Fibroblast of the aortic adventitia (primary cell): ENCODE measurements at places on chromosomes 2 and 18.
A peak's percentile ranks its signal among the peaks of the same experiment; 100 is the strongest.

DNA sequence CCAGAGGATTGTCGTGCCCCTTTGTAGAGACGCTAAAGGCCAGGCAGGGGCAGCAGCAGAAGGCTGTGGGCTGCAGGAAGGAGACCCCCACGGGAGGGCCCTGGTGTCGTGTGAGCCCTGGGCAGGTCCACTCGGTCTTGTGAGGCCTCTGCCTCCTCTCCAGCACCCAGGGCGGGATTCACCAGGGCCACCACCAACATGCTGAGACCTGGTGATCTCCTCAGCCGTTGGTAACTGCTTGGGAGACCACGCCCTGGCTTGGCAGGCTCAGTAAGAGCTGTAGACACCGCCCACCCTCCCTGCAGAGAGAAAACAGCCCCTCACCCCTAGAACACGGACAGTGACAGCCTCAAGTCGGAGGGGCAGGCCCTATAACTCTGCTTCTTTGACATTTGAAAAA is 21.1 kb downstream of the MBP start:
- DNase-seq = no peak

- no peak for DNase-seq
Measured at GRCh38 chr18:79640064-79640672, 39.4 kb upstream of the CTDP1 start.

GRCh38 chr2:219221957-219222518 is 3.3 kb upstream of the ABCB6 start:
- no peak for DNase-seq

- DNase-seq = no peak
Measured at GRCh38 chr18:74828200-74828599, 230.5 kb downstream of the ZNF407 start.

DNA sequence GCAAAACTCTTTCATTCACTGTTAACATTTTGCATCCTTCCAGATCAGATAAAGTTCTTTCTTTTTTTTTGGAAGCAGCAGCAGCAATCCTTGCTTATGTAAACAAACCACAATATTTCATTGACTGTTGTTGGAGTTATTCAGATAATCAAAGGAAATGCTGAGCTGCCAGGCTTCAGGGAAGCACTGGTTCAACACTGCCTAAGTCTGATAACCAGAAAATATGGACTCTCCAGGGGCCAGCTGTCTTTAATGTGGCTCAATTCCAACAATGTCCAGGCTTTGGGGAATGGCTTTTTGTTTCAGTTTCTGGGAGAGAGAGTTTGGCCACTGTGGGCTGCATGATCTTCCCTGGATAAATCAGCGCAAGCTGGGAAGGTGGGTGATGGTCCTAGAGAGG is 354.3 kb downstream of the AKAIN1 start:
- DNase-seq = no peak

DNA sequence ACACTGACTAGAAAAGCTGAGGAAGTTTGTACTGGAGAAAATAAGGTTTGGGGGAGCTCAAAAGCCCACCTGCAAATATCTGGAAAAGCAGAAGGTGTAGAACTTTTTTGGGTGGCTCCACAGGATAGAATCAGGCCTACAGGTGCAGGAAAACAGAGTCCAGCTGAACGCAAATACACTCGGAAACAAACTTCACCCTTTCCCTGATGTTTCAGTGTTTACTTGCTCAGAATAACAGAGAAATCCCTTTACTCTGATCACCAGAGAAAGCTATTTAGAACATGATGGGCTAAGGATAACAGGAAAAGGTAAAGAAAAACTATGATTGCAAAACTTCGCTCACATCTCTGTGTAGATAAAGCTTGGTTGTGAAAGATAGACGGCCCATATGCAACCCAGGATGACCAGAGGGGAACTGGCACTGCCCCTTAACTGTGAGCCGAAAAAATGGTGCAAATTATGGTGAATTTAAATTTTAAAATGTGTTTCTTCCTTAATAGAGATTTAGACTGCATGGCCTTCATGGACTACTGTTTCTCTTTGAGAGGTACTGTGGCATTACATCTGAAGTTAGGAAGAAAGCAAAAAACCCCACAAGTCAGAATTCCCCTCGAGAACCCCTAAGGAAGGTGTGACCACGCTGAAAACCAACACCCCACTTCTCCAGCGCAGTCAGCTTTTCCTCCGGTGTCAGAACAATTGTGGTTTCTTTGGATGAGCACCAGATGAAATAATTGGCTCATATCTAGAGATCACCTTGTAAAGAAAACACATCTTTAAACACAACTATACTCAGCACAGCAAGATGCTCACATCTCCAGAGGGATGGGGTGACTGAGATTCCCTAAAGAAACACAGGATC is 84.5 kb upstream of the TMEM247 start:
- no peak for DNase-seq

DNA sequence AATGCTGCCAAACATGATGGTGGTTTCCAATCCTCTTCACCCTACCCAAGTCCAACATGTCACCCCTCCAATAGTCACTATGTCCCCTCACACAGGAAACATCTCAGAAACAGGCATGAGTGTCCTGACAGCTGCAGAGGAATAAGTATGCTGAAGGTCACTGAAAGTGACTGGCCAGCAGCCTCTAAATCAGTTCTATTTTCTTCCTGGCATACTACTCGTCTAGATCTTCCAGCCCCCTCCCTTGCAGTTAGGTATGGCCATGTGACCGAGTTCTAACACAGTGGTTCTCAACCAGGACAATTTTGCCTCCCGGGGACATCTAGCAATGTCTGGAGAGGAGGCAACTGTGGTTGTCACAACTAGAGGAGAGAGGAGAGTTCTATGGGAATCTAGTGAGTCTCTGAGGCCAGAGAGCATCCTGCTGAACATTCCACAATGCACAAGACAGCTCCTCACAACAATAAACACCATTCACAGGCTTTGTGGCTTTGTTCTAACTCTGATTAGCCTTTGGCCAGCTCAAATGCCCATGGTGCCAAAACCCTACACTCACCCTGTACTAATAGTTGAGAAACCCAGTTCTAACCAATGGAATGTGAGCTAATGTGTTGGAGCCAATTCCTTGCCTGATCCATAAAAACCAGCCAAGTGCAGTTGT is 12.6 kb upstream of the ID2 start:
- DNase-seq = peak; percentile 97

GRCh38 chr2:72077702-72078169 is 69.9 kb downstream of the CYP26B1 start:
- DNase-seq = no peak

DNA sequence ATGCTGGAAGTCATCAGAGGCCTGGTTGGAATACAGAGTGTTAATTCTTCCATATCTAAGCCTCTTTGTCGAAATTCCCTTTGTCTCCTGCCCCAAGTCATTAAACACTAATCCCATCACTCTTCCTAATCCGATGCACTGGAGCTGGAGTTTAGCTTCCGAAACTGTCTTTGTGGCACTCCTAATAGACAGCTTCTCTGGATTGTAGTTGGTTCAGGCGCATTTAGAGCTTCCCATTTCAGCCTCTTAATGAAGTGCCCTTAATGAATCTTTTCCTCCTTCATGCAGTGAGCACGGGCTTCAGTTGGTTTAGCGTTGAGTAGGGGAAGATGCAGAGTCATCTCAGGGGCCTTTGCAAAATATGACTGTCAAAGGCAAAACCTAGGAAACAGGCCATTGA is 72.2 kb upstream of the MEIS1 start:
- no peak for DNase-seq

- DNase-seq = peak; percentile 32
Measured at GRCh38 chr2:175004980-175005732, at the start of gene CHN1. TSS of gene CHN1 (minus strand) at chr2:175005381. CDS start at chr2:175004912, 469 bp downstream.

DNA sequence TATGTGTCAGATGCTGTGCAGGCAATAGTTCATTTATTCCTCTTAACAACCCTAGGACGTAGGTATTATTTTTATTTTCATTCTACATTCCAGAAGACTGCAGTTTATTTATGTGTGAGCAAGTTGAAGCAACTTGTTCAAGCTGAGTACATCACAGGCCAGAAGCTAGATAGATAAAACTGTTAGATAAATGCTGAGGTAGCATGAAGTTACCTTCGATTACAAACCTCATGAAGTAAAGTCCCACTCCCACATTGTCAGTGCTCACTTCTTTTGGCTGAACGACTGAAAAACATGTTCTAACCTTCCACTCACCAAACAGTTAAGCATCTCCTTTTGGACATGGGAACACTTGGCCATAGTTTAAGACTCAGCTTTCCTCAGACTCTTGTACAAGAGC is 439.2 kb downstream of the TNS1 start:
- no peak for DNase-seq

DNA sequence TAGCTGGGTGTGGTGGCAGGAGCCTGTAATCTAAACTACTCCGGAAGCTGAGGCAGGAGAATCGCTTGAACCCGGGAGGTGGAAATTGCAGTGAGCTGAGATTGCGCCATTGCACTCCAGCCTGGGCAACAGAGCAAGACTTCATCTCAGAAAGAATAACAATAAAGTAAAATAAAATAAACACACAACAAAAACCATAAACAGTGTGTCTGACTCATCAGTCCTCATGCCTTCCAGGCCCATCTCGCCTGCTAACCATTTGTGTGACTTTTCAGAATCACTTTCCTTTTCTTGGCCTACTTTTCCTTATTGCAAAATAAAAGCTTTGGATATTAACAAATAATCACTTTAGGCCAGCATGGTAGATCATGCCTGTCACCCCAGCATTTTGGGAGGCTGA is 42.0 kb upstream of the ASXL2 start:
- DNase-seq = peak; percentile 33

DNA sequence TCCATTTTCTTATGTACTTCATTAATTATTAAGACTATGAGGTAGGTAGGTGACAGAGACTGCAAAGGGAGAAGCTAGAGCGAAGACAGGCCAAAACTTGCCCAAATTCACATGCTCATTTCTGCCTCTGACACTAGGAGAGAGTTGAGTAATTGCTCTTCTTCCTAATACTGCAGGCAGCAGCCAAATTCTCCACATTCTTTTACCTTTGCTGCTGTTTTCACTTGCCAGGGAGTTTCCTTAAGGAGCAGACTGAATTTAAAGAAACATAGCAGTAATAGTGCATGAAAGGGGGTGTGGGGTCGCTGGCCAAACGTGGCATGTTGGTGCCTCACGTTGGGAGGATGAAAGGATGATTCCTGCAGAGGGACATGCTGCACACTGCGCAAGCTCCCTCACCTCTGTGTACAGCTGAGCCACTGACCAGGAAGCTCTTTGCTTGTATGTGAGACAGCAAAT is 12.3 kb downstream of the CRIM1 start:
- peak; percentile 57 for DNase-seq

DNA sequence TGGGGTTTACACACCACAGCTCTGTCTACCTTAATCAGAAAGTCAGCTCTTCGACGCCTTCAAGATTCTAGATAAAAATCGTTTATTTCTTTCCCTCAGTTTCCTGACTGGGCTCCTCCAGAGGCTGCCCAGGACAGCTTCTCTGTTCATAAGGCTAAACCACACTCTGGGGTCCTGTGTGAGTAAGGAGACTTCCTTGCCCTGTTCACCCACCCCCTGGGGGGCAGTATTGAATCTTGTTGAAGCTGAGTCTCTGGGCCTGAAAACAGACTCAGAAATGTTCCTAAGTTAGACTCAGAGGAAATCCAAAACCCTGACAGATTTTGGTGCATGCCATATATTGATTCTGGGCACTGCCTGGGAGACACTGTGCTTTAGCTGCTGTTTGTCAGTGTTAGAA is 43.0 kb downstream of the G6PC2 start:
- no peak for DNase-seq

DNA sequence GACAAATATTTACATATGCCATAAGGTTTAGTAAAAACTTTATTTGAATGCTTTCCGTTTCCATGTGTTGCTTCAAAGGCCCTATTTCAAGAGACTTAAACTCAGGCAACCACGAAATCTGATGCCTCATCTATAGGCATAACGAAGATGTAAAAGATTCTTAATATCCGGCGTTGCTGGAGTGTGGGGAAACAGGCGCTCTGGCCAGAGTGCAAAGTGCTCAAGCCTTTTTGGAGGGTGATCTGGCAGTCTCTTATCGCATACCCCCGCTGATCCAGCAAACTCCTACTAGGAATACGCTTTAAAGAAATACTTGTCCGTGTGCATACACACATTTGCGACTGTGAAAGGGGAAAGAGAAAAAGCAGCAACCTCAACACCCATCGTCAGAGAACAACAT is 108.8 kb downstream of the NOL10 start:
- DNase-seq = no peak

GRCh38 chr2:182133195-182133891 is 147.7 kb downstream of the PPP1R1C start:
- DNase-seq = peak; percentile 25

DNA sequence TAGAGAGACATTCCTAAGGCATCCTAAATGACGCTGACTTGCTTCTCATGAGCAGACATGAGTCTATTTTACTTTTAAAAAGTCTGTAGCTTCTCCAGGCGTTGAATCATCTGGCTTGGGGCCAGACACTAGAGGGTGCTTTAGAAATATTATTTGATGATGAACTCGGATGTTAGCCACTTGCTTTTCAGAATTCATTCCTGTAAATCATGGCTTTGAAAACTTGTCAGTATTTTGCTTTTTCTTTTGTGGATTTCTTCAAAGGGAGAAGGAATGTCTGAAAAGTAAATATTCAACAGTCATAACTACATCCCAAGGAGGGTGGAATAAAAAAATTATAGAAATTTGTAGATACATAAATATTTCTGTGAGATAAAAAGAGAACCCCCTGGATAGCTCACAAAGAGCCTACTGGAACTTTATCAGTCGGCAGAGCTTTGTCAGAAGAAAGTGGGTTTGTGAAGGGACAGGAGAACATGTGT is 370.8 kb downstream of the OSR1 start:
- DNase-seq = peak; percentile 97

DNA sequence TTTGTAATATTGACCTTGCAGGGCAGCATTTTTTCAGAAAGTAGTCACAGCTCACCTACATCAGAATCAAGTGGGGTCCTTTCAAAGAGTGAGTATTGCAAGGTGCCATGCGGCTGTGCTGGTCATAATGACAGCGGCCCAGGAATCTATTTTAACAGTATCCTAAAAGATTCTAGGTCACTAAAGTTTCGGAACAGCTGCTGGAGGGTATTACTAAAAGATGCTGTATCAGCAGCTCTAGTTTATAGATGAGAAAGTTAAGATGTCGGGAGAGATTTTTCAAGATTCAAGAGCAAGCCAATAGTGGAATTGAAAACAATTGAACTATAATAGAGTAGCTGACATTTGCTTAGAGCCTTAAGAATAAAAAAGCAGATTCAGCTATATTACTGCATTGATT is 336.0 kb downstream of the SLC8A1 start:
- DNase-seq = no peak

- DNase-seq = no peak
Measured at GRCh38 chr2:156429211-156429610, 7.0 kb upstream of the GPD2 start.

DNA sequence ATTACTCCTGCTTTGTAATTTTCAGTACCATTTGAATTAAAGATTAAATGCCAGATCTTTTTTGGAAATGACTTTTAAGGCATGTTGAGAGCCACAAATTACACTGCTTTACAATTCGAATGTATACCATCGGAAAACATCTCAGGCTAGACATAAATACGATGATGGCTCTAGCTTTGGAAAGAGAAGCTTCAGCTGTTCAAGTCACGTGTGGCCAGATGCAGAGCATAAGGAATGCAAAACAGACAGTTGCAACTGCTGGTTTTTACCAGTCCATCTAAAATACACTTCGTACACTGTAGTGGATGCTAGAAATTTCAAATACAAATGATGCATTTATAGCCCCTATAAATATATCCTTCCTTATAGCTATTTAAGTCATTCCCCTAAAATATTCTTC is 8.0 kb downstream of the ZNF516 start:
- no peak for DNase-seq
